ENCODE measurements at places on chromosomes 13 and 19.

GRCh38 chr13:21427741-21428140 lies 31.4 kb downstream of the ZDHHC20 start:
- DNase-seq, result no peak

GRCh38 chr13:22198001-22198400 lies 527.1 kb downstream of the FGF9 start:
- DNase-seq, result no peak

DNA sequence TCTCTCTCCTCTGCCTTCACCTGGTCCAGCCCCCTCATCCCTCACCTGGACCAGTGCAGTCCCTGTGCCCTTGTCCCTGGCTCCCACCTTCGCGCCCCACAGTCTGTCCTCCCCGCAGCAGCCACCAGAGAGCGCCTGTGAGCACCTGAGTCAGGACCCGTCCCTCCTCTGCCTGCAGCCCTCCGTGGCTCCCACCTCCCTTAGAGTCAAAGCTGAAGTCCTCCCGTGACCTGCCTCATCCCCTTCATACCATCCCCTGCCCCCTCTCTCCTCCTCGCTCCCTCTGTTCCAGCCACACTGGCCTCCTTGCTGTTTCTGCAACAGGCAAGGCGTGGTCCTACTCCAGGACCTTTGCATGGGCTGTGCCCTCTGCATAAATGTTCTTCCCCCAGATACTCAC lies 10.3 kb downstream of the CELF5 start:
- no peak for DNase-seq

- DNase-seq, result no peak
Measured at GRCh38 chr19:8498295-8498694, 4.1 kb downstream of the PRAM1 start.

GRCh38 chr13:110869805-110870706 lies 44.8 kb downstream of the ANKRD10 start:
- DNase-seq, result peak; percentile 88

- DNase-seq, result no peak
Measured at GRCh38 chr19:45408121-45408520, 1.7 kb downstream of the POLR1G start.

DNA sequence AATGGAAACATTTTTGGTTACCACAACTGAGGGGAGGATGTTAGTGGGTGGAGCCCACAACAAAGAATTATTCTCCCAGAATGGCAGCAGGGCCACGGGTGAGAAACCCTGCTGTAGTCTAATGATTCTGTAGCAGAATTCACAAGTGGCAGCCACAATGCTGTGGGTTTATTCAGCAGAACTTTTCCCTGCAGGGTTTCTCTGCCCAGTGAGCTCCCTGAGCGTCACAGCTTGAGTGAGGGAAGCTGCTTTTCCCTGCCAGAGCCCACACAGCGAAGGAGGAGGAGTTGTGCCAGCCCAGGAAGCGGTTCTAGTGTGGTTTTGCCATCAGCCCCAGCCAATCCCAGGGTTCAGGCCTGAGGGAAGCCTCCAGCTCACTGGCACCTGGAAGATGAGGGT lies 4.4 kb downstream of the ATP12A start:
- peak; percentile 91 for DNase-seq

GRCh38 chr19:35291259-35291658 lies 702 bp upstream of the MAG start:
- no peak for DNase-seq

- DNase-seq, result no peak
Measured at GRCh38 chr13:73948848-73949529, 185.2 kb downstream of the KLF12 start.

- peak; percentile 86 for DNase-seq
Measured at GRCh38 chr19:6528544-6529121, 2.2 kb upstream of the TNFSF9 start.

Data from SK-MEL-5 (cell line).